ENCODE measurements at places on chromosomes 1 and 21.

GRCh38 chr1:234123867-234124266 lies 219.4 kb downstream of the SLC35F3 start:
- no peak for DNase-seq

GRCh38 chr1:220803401-220804201 lies 16.9 kb downstream of the MTARC1 start:
- DNase-seq = no peak

GRCh38 chr1:107975851-107976250 lies 10.9 kb upstream of the VAV3 start:
- DNase-seq = no peak

GRCh38 chr1:154219541-154219940 lies 1.2 kb upstream of the UBAP2L start:
- DNase-seq = no peak

DNA sequence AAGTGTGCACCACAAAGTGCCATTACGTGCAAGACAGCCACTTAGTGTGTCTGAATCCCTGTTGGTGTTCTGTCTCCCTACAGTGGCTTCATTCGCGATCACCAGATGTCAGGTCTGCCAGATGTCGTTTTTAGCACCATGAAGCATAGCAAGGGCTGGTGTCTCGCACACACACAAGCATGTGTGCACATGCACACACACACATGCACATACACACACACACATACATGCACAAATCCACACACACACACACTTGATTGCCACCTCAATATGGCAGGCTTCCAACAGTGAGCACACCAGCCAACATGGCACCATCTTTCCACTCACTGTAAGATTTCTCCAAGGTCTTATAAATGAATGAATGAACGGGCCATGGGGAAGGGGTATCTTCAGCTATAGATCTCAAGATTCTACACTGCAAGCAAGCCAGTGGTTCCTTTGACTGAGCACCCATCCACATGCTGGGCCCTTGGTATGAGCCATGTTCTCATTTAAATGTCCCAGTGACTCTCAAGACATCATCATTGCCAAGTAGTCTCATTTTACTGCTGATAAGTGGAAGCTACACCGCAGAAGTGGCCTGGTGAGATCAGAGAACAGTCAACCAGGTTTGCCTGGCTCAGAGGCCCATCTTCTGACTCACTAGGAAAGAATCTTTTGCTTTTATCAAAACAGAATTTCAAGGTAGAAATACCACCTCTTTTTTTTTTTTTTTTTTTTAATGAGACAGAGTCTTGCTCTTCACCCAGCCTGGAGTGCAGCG lies 84.9 kb downstream of the SIM2 start:
- DNase-seq = no peak

DNA sequence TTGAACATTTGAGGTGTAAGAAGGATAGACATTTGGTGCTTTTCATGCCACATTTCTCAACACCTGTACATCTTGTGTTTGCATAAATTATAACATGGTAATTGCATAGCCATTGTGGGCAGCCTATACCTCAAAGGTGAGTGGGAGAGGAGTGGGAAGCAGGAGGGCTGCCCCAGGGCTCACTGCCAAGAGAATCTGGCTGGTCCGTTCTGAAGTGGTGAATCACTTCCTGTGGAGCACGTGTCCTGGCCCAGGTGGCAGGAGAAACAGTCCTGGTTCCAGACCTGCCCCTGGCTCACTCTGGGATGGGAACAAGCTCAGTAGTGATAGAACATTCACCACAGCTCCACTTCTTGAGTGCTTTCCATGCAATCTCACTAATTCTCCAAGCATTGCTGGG lies 11.6 kb upstream of the OLFML2B start:
- no peak for DNase-seq

DNA sequence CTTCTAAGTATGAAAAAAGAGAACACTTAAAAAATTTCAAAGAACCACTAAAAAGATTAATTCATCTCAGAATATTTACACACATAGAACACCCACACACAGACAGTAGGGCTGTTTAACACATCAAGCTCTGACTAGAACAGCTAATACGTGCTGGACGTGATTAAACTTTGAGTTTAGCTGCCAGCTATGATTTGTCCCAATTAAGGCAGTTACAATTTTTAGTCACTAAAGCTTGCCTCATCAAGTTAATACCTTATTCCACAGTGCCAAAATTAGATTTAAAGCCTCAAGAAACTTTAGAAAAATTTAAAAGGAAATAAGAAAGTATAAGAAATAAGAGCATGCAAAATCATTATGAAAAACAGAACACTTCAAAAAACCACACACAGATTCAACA lies 18.9 kb downstream of the SLC16A1 start:
- DNase-seq = no peak

DNA sequence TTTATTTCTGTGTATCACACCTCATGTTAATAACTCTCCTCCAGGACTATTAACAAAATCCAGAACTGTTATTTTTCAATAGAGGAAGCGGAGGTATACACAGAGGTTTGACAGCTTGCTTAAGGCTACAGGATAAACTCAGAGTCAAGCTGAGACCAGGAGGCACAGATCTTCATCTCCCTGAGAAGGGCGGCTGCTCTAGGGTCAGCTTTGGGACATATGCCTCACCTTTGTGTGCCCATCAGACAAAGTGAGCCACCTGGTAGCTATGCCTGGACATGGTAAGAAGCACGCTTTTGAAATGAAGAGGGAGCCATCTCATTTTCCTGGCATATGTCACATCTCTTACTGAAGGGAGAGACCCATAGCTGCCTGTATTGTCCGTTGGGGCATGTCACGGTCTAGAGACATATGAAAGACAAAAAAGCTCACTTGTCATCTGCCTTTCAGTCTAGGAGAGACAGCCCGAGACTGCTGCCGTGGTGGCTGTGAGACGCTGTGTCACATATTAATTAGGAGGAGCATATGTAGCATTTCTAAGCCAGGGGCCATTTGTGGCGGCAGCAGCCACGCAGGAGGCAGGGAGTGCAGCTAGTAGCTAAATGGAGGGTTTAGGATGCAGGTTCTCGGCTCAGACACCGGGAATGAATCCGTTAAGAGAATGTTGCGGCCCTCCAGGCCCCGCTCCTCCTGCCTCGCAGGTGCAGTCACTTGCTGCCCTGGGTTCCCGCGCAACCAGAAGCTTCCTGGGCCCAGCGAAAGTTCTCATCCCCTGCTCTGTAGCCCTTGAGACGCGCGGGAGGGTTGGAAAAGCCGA lies 161.3 kb upstream of the C1orf21 start:
- DNase-seq = no peak

- no peak for DNase-seq
Observed at GRCh38 chr1:208178091-208178529, 66.1 kb downstream of the PLXNA2 start.

DNA sequence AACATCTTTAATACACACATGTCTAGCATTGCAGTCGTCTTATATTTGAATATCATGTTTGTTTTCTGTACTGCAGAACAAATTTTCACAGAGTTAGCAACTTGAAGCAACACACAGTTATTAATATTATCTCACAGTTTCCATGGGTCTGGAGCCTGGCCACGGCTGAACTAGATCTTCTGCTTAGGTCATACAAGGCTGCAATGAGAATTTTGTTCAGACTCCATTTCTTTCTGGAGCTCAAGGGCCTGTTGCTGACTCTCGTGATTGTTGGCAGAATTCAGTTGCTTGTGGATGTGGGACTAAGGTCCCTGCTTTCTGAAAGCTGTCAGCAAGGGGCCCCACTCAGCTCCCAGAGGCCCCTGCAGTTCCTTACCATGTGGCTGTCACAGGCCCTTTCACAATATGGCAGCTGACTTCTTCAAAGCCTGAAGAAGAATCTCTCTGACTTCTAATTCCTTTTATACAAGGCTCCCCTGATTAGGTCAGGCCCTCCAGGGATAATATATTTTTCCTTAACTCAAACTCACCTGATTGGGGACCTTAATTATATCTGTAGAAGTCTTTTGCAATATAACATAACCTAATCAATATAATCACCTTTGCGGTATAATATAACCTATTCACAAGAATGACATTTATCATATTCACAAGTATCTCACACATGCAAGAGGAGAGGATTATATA lies 296.3 kb downstream of the NFIA start:
- DNase-seq = no peak

DNA sequence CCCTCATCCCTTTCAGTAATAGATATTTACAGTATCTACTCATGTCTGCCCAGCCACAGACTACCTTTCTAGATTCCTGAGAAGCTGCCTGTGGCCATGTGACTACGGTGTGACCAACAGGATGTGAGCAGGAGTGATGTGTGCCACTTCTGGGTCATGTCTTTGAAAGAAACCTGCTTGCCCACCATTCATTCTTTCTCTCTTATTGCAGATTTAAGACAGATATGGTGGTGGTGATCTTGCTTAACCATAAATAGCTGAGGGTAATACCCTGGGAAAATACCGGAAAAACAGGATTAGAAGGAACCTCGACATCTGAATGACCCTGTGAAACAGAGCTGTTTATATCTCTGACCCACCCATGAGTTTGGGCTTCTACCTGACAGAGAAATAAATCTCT lies 41.6 kb upstream of the GUCA2A start:
- no peak for DNase-seq

DNA sequence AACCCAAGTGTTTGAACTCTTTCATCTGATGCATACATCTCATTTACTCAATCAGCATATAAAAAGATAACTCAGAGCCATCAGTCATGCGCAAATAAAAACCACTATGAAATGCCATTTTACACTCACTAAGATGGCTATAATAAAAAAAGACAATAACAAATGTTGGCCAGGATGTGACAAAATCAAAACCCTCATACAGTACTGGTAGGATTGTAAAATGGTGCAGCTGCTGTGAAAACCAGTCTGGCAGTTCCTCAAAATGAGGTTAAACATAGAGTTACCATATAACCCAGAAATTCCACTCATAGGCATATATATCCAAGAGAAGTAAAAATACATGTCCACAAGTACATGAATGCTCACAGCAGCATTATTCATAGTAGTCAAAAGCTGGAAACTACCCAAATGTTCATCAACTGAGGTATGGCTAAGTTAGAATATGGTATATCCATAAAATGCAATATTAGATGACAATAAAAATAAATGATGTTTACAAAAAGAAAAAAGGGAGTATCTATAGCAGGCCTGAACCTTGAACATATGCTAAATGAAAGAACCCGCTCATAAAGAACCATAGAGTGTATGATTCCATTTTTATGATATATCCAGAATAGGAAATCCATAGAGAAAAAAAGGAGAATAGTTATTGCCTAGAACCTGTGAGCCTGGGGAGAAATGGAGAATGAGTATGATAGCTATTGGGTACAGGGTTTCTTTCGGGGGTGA lies 265.1 kb downstream of the SIPA1L2 start:
- DNase-seq = no peak

- no peak for DNase-seq
Observed at GRCh38 chr1:204591473-204592090, 75.4 kb downstream of the MDM4 start.

DNA sequence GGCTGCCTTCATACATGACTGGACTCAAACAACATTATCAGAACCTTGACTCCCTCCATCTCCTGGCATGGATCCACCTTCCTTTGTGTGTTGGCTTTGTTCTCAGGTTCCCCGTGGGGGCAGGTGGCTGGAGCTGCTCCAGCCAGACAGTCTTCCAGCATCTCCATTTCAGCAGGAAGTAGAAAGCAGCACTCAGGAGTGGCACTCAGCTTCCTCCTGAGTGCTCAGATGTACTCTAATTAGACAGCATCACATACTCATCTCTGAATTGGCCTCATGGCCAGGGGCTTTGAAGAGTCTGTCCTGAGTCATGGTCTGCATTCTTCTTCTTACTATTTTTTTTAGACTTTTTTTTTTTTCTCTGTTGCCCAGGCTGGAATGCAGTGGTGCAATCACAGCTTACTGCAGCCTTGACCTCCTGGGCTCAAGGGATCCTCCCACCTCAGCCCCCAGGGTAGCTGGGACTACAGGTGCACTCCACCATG lies 27.9 kb downstream of the OVAAL start:
- no peak for DNase-seq

- no peak for DNase-seq
Observed at GRCh38 chr21:18382141-18382540, 21.4 kb downstream of the TMPRSS15 start.

- DNase-seq = no peak
Observed at GRCh38 chr1:169019419-169020058, 87.0 kb upstream of the ATP1B1 start.

DNA sequence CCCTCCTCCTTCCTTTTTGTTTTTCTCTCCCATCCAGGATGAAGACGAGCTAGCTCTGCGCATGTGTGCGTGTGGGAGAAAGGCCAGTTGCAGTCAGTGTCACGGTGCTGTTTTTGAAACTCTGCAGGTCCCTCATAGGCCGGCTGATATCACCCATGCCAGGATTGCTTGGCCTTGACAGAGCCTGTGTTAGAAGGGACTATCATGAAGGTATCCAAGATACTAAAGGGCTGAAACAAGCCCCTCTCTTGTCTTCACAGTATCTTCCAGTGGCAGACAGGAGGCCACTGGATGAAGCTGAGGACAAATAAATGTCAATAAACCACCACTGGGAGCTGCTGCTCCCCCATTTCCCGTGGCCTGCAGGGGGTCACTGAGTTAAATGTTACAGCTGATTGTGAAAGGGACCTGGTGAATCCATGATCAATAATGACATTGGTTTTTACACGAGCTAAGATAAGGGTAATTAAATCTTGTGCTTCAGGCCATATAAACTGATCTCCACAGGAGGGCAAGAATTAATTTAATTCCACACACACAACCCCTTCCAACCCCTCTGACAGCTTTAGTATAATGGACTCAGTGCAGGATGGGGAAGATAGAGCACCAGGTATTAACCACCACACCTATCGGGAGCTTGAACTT lies 64.6 kb upstream of the TARBP1 start:
- DNase-seq = no peak

GRCh38 chr1:31390071-31390470 lies 17.2 kb upstream of the FABP3 start:
- no peak for DNase-seq

DNA sequence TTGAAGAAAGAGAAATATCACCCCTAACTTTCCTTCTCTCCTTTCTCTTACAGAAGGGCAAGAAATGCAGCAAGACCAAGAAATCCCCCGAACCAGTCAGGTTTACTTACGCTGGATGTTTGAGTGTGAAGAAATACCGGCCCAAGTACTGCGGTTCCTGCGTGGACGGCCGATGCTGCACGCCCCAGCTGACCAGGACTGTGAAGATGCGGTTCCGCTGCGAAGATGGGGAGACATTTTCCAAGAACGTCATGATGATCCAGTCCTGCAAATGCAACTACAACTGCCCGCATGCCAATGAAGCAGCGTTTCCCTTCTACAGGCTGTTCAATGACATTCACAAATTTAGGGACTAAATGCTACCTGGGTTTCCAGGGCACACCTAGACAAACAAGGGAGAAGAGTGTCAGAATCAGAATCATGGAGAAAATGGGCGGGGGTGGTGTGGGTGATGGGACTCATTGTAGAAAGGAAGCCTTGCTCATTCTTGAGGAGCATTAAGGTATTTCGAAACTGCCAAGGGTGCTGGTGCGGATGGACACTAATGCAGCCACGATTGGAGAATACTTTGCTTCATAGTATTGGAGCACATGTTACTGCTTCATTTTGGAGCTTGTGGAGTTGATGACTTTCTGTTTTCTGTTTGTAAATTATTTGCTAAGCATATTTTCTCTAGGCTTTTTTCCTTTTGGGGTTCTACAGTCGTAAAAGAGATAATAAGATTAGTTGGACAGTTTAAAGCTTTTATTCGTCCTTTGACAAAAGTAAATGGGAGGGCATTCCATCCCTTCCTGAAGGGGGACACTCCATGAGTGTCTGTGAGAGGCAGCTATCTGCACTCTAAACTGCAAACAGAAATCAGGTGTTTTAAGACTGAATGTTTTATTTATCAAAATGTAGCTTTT lies 2.4 kb downstream of the CCN1 start:
- DNase-seq = no peak

- no peak for DNase-seq
Observed at GRCh38 chr1:193060938-193061337, 1.5 kb downstream of the RO60 start.
